ENCODE measurements at places on chromosomes 3 and 15. TPM values are rescaled to one million over a fixed set of nuclear protein-coding genes. Genes with fewer than 3 reads are reported as not detected.

DUOXA2 gene
- polyA plus RNA-seq = 0.07 TPM

- DNase-seq = no peak
Observed at GRCh38 chr15:101477851-101478362, 11.6 kb downstream of the PCSK6 start.

CCDC33 gene
- polyA plus RNA-seq = not detected

DNA sequence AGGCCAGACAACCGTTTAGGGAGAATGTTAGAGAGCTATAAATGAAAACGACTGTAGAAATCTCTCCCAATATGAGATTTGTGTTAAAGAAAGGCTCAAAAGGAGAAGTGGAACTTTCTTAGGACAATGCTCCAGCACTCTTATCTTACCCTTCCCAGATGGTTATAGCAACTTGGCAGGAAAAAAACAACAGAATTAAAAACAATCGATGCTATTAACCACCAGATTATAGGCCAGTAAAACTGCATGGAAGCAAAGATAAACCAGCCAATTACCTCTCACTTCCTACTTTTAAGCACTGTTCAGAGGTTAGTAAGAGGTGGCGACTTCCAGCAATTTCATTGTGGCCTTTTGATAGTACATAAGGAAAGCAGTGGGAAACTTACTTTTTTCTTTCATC, 72.9 kb downstream of the TMCC1 start:
- no peak for DNase-seq

CDC25A gene
- polyA plus RNA-seq = 0.18 TPM

- DNase-seq = no peak
Observed at GRCh38 chr3:11136830-11137626, 17.3 kb upstream of the HRH1 start.

GRCh38 chr15:29040370-29040751, 154.6 kb downstream of the APBA2 start:
- DNase-seq = no peak

DNA sequence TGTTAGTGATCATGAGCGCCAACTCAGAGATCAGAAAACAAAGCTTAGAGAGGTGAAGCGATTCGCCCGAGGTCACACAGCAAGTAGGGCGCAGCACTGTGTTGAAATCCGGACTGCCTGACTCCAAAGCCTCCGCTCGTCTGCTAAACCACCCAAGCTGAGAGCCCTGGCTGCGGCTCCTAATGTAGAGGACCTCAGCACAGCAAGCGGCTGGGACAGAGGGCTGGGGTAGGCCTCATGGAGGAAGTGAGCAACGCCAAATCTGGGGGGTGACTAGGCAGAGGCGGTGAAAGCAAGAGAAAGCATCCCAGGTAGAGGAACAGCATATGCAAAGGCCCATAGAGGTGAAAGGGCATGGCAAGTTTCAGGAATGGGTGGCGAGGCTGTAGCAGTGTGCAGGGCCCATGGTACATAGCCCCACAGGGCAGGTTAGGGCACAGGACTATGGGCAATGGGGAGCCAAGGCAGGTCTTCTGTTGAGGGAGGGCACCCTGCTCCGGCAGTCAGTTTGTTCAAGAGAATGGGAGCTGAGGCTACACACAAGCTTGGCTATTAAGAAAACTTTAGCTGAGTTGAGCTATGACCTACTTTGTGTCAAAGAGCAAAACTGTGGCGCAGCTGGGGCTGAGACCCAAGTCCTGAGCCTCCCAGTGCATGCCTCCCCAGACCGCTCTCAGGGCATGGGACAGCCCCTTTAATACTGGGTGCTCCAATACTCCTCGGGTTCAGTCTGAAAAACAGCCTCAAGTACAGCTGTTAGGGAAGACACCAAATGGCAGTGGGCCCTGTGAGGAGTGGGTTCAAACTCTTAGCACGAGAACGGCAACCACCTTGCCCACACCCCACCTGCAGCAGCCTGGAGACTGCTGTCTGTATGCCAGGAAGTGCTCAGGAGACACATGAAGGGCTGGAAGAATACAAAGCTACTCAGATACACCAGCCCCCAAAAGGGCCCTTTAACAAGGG, 988 bp upstream of the CFAP92 start:
- DNase-seq = no peak

- DNase-seq = no peak
Observed at GRCh38 chr15:39628144-39628508, 47.2 kb downstream of the THBS1 start.

DNA sequence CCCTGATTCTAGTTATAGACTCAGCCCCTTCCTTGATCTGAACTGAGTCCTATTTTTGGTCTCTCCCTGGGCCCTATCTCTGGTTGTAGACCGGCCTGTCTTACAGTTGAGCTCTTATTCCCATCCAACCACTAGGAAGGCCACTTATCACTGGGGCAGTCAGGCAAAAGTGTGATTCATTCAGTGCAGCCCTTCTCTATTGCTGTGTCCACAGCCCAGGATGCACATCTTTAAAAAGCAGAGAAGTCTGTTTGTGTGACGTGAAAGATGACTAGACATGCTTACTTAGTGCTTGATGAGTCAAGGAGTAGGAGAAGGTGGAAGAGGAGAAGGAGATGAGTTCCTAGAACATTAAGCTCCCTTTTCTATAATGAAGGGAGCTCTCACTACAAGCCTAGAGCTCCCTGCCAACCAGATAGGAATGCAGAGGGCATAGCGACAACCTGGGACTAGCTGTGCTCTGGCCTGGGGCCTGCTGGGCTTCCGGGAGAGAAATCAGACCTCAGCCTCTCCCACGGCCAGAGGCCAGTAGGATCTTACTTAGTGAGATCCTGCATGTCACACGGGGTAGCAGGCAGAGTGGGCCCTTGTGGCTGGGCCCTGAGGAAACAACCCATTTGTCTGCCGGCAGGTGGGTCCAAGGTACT, 25.7 kb downstream of the INSYN1 start:
- no peak for DNase-seq

AADACL2 gene
- polyA plus RNA-seq = not detected

- peak; percentile 34 for DNase-seq
Observed at GRCh38 chr3:151770956-151771355, 37.2 kb downstream of the AADACL2 start.

DNA sequence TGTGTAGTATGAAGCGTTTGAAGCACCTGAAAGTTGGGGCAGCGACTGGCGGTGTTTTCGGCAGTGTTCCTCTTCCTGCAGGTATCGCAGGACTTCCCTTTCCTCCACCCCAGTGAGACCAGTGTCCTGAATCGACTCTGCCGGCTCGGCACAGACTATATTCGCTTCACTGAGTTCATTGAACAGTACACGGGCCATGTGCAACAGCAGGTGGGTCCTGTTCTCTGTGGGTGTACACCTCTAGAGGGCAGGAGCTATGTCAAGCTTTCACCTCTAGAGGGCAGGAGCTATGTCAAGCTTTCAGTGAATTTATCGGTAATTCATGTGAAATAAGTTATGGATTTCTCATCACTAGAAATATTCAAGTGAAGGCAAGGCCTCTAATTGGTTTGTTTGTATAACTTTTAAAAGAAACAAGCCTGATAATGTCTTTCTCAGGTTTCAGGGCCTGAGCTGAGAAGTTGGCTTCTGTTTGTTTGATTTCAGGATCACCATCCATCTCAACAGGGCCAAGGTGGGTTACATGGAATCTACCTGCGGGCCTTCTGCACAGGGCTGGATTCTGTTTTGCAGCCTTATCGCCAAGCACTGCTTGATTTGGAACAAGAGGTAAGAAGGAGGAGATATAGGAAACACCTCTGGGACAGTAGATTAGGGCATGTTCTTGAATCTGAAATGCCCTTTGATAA, 5.3 kb downstream of the TUBGCP4 start:
- DNase-seq = no peak

PRR20G gene
- not detected for polyA plus RNA-seq

TAMM41 gene
- 8.7 TPM for polyA plus RNA-seq

DNA sequence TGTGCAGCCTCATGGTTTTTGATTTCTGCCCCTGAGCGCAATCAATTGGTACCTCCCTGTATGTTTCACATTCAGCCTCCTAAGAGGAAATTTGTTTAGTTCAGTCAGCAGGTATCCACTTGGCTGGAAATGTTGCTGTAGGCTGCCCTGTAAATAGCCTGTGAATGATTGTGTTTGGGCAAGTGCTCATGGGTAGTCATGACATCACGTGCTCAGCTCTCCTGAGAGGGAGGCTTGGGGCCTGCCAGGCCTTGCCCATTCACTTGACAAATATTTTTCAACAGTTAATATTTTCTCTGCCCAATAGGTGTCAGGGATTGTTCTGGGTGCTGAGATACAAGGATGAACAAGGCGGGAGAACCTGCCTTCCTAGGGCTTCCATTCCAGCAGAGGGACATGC, 13.3 kb downstream of the HRH1 start:
- no peak for DNase-seq

DNA sequence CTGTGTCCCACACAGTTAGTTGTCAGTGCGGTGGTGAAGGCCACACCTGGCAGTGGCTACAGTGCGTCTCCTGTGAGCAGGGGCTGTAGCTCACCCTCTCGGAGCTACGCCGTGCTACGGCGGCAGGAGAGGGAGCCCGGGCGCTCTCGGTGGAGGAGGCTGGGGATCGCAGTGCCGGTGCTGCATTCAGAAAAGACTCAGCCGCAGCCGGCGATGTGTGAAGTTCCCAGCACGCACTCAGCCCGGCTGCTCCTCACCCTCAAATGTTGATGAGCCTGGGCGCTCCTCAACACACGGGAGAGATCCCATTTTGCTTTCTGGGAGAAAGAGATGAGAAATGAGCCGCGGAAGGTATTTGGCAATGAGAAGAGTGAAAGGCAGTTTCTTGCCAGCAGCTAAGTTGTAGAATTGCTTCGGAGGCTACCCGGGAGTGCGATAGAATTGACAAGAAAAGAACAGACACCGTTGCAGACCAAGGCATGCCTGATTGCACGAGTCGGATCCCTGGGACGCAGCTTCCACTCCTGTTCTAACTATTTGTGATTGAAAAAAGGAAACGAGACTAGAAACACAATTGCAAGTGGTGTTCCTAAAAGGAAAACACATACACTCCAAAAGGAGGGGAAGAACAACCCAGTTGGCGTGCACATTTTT, at the start of gene UNC13C:
Gene UNC13C, plus strand, starts transcription at position 189 of the 654 bp plus-strand sequence. CDS start 34,463 bp downstream, outside the sequence.
- no peak for DNase-seq

- DNase-seq = no peak
Observed at GRCh38 chr3:123134671-123135070, 67.1 kb upstream of the SEC22A start.

CYP1A1 gene
- polyA plus RNA-seq = 1.4 TPM

GRCh38 chr3:72077473-72078259, 292.7 kb upstream of the PROK2 start:
- DNase-seq = no peak

ABHD14A gene
- polyA plus RNA-seq = 19.9 TPM

GRCh38 chr3:18245721-18246120, 179.4 kb downstream of the SATB1 start:
- DNase-seq = no peak

- DNase-seq = no peak
Observed at GRCh38 chr3:46540550-46540949, 25.6 kb downstream of the LRRC2 start.

- DNase-seq = no peak
Observed at GRCh38 chr3:89392991-89393390, 285.6 kb downstream of the EPHA3 start.

THRB gene
- 7.8 TPM for polyA plus RNA-seq

DNA sequence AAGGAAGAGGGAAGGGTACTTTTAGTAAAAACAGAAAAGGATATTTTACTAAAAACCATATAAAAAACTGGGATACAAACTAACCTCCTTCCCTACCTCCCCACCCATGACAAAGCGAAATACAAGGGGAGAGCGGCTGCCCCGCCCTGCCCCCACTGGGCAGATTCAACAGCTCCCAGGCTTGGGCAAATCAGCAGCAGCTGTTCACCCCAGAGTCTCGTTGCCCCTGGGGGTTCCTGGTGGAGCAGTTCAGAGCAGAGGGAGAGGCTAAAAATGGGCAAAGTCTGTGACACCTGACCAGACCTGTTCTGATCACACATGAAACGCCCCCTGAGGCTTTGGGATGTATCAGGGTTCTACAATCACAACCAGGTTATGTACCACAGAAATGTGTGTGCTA, 2.5 kb upstream of the ETFA start:
- no peak for DNase-seq

GRCh38 chr3:63791974-63792373, 27.1 kb upstream of the C3orf49 start:
- no peak for DNase-seq

DNA sequence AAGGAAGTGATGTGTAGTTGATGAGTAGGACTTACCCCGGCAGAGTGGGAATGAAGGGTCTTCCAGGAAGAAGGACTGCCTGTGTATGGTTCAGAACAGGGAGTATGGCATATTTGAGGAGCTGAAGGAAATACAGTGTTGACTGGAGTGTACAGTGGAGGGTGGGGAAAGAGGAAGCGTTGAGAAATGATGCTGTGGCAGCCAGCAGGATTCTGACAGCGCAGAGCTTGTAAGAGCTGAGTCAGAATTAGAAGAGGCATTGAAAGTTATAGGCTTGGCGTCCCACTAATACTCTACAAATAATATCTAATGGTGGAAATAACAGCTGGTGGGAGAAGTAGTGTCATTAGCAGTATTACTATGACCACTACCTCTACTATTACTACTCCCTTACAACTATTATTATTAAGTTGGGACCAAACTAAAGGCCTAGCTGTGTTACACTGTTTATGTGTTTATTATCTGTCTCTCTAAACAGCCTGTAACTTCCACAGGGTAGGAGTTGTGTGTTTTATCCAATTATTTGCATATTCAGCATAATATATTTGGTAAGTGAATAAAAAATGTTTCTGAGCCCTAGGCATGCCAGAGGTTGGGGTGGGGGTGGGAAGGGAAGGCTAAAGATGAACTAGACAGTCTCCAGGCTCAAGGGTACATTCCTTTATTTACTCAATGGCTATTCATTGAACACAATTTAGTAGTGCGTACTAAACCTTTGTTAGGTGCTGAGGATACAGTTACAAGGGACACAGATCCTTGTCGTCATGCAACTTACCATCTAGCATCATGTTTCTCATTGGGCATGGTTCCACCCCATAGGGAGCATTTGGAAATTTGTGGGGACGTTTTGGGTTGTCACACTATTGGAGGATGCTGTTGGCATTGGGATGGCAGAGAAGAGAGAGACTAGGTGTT, 428.8 kb upstream of the ONECUT1 start:
- DNase-seq = no peak

GRCh38 chr3:150296966-150297365, 111.1 kb upstream of the TSC22D2 start:
- no peak for DNase-seq
